ENCODE measurements at places on chromosomes 16 and 17.

DNA sequence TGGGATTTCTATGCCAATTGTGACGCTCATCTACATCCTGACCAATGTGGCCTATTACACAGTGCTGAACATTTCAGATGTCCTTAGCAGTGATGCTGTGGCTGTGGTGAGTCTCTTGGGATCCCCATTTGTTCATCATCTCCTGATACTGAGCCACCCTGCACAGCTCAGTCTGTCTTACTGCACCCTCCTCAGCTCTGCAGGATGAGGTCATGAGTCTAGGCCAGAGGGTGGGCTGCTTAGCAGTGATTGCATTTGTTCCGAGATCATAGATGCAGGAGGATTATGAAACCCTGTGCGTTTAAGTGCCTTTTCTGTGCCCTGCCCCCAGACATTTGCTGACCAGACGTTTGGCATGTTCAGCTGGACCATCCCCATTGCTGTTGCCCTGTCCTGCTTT is 19.5 kb downstream of the SLC7A6OS start:
- no peak for DNase-seq

- no peak for DNase-seq
Observed at GRCh38 chr17:35011671-35012216, 31.4 kb downstream of the LIG3 start.

GRCh38 chr16:14965328-14965727 is 9.5 kb upstream of the PDXDC1 start:
- no peak for DNase-seq

GRCh38 chr16:84753412-84754326 is 53.9 kb downstream of the USP10 start:
- DNase-seq, result peak; percentile 16
